K562 (cell line): ENCODE measurements at places on chromosomes 13 and 19.

DNA sequence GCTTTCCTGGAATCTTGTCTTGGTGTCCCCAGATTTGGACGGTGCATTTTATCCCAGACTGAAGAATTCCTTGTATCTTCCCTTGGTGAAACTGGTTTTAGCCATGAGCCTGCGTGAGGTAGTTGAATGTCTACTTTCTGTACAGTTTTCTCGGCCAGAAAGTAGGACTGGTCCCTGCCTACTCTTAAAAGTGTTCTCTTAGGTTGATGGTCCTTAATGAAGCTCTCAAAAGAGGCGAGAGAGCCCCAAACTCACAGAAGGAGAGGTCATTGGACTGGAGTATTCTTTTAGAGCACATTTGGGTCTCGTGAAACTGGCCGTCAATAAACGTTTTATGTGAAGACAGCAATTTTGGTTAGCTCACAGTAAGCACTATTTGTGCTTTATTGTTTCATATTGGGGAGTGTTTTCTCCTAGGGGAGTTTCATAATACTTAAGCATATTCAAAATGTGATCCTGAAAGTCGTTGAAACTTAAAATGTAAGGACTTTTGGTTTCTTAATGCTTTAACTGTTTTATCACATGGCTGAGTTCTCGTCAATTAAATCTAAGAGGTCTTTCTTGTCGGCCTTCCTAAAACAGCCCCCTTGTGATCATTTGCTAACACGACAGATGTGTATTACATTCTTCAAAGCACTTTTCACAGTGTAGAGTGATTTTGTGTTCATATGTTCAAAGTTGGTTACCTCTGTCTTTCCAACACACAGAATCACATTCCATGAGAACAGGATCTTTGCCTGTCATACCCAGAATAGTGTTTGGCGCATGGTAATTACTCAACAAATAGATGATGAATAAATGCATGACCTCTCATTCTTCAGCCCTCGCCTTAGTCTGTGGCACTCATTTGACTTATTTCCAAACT, 889 bp downstream of the GTF2F2 start:
- no peak for DNase-seq

DNA sequence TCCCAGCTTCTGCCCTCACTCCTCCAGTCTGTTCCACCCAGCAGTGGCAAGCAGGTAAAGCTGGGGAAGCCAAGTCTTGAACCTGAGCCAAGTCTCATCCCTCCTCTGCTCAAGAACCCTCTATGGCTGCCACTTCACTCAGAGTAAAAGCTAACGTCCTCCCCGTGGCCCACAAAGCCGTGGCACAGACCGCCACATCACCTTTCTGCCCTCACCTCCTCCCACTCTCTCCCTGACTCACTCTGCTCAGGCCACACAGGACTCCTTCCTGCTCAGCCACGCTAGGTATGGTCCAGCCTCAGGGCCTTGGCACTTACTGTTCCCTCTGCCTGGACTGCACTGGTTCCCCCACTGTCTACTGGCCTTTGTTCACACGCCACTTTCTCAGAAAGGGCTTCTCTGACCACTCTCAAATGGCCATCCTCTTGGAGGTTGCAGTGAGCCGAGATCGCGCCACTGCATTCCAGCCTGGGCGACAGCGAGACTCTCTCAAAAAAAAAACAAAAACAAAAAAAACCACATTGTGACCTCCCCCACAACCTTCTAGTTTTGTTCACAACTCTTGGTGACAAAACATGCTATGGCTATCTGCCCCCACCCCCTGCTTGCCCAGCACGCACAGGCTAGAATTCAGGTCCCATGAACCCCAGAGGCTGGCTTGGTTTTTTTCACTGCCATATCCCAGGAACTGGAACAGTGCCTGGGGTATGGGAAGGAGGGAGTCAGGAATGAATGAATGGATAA, 15.8 kb downstream of the NDUFB7 start:
- no peak for DNase-seq

DNA sequence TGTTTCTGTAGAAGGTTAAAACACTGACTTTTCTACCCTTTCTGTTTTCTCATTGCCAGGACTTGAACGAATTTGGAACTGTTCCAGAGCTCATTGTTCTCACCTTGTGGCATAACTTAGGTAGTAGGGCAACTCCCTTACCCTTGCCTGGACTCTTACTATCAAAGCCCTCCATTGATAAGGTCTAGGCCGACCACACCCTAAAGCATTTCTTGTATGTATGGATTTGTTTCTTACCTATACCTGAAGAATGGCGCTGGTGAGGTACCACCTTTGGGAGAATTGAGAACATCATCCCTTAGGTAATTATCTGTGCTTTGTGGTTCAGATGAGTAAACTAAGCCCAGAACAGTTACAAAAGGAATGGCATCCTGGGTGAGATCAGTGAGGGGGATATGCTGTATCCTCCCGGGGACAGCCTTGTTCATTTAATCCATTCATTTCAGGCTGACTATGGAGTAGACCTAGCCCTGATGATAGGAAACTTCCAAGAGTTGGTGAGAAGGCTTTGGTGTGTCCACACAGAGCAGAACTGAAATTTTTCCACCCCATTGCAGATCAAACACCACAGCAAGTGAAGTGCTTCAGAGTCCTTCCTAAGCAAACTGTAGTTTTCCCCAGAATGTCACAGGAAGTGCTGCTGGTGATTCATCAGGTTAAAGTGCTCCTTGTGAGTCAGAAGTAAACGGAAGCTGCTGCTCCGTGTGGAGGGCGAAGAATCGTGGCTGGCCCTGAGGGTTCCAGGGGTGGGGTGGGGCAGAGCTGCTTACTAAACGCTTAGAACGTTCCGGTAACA, 113.0 kb downstream of the TEX26 start:
- peak; percentile 30 for DNase-seq

- DNase-seq, result no peak
Observed at GRCh38 chr19:12880551-12881171, 588 bp downstream of the DNASE2 start.

DNA sequence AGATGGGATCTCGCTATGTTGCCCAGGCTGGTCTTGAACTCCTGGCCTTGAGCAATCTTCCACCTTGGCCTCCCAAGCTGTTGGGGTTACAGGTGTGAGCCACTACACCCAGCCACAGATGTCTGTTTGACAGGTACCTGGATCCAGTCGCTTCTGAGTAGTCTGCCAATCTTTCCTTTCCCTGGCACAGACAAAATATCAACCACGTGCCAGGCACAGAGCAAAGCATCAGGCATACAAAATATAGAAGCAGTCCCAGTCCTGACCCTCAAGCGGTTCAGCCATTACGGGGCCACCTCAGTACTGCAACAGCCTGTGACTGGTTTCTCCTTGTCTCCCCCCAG, 3.8 kb downstream of the ELAVL1 start:
- no peak for DNase-seq

DNA sequence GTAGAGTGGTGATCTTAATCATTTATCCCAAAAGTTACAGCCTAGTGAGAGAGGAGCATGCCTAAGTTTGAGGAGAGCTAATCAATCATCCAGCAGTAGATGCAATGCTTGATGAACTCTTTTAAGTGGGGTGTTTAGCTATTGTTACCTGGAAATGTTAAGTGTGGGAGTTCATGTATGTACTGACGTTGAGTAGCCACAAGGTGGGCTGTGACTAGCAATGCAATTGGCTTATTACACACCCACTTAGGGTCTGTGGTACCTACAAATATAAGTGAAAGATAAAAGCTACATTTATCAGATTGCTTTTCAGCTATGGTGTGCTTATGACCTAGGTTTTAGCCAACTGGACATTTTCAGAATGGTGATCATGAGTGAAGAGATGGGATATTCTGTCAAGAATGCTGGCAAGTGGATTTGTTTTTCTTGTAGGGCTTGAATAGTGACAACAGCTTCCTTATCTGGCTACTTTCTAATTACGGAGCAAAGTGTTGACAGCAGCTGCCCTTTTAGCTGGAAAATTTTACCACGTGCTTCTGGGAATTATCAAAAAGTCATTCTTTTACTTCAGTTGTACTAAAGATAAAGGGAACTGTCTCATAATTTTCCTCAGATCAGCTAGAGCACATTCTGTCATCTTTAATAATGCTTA, 170.6 kb downstream of the POSTN start:
- no peak for DNase-seq

GRCh38 chr13:101242720-101243119, 173.6 kb downstream of the NALCN start:
- DNase-seq, result no peak
